ENCODE measurements at places on chromosomes 7 and 10. TPM values are rescaled to one million over a fixed set of nuclear protein-coding genes. Genes with fewer than 3 reads are reported as not detected.

Gene CYCS
- 85.1 TPM for total RNA-seq

Gene ZNF239
- total RNA-seq: 4.2 TPM

Gene GPR15LG
- total RNA-seq: not detected

Gene CNTNAP2
- 0.43 TPM for total RNA-seq

Gene ACBD7
- 4.0 TPM for total RNA-seq

Gene PRSS37
- not detected for total RNA-seq

Gene CDNF
- 2.1 TPM for total RNA-seq

Gene SKIDA1
- total RNA-seq: 1.4 TPM

Gene CFAP69
- total RNA-seq: 13.0 TPM

Gene TMEM196
- not detected for total RNA-seq

Gene KCP
- 0.64 TPM for total RNA-seq

DNA sequence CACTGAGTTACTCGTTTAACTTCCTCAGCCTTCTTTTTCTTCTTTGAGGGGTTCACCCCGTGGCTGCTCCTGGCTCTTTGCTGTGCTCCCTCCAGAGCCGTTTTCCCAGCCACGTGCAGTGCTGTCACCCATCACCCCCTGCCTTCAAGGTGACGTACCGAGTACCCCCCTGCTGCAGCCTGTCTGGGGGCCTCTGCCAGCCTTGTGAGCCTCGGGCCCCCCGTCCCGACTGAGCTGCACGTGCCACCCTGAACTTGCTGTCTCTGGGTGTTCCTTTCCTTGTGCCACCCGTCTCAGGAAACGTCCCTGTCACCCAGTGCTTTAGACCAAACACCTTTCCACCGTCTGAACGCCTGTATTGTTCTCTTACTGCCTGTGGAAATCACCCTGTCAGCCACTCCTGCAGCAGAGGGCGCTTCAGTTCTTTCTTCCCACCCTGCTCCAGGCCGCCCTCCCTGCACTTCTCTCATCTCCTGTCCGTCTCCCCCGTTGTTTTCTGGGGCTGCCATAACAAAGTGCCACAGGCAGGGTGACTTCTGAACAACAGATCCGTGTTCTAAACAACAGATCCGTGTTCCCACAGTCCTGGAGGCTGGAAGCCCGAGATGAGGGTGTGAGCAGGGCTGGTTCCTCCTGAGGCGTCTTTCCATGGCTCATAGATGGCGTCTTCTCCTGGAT lies 44.6 kb downstream of the WDR37 start:
- H3K4me1 ChIP-seq: no peaks in the 10 kb centered on the region
- no peak overlapping the region for H3K27ac ChIP-seq

DNA sequence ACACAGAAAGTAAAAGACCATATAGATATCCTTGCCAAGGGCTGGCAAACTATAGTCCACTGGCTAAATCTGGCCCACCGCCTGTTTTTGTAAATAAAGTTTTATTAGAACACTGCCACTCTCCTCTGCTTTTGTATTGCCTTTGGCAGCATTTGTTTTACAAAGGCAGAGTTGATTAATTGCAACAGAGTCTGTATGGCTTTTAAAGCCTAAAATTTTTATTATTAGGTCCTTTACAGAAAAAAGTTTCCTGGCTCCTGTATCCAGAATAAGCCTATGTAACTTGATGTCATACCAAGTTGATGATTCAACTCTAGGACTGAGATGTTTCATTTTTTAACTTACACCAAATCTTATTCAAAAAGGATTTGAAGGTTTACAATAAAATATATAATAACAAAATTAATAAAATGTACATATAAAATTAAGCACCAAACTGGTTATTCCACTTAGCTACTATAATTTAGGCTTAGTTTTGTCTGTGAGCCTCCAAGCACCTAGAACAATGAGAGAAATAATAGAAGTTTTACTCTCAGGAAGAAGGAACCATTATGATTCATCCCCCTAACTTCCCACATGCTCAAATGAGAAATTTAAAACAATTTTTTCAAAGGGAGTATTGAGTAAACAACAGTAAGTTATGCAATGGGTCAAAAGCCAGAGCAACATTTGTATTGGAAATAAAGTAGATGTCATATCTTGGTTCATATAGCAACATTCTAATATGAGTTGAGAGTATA lies 31.9 kb downstream of the CPED1 start:
- no peaks in the 10 kb centered on the region for H3K36me3 ChIP-seq
- H3K4me1 ChIP-seq: peaks cover 56% of the 10 kb centered on the region
- no peaks in the 10 kb centered on the region for H3K27me3 ChIP-seq
- no peak for DNase-seq

DNA sequence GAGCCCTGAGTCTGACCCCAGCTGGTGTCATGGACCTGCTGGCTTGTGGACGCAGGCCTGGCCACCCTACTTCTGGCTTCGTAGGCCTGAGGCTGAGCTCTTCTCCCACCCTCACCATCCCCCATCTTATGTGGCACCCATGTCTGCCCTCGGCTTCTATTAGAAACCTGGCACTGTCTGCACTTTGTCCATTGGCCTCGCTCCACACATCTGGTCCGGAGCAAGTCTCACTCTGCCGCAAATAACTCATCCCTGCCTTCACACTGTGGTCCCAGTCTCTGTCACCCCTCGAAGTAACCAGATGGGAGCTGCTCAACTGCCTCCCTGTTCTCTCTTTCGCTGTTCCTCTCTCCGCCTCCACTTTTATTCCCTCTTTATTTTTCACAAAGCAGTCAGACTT lies 78.6 kb downstream of the TRRAP start:
- no peaks in the 10 kb centered on the region for H3K27me3 ChIP-seq
- no peaks in the 10 kb centered on the region for H3K4me1 ChIP-seq
- no peak for DNase-seq
- no peak overlapping the region for H3K4me3 ChIP-seq

- no peak for DNase-seq
- H3K4me1 ChIP-seq: no peaks in the 10 kb centered on the region
- no peak overlapping the region for H3K27ac ChIP-seq
- H3K36me3 ChIP-seq: no peaks in the 10 kb centered on the region
- H3K27me3 ChIP-seq: no peaks in the 10 kb centered on the region
- H3K4me3 ChIP-seq: no peak overlapping the region
Observed at GRCh38 chr7:50164559-50165170, 71.6 kb upstream of the ZPBP start.

DNA sequence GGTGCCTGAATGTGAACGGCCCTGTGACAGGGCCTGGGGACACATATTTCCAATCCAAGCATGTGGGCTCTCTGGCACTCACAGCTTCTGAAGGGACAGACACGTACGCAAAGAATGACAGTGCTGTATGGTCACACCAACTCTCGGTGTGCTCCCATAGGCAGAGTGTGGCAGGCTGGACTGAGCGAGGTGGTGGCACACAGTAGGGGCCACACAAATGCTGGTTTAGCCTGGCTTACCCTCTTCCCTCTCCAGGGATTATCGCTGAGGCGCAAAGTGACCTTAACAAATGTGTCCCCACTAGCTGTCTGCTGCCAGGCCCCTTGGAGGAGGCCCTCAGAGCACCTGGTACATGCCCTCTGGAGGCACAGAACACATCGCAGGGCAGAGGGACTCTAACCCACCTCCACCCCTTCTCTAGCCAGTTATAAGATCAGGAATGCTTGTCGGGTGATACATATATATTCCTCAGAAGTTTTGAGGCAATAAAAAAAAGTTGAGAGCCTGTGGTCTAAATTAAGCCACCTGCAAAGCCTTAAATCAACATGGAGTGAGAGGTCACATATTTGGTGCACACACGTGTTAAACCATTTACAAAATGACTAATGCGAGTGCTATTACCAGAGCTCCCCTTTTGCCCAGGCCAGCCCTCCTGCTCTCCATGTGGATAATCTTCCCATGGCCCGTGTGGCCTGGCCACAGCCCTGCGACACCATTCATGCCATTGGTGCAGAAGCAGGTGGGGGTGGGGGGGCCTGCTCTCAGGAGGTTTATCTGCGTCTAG lies 262.8 kb upstream of the GRB10 start:
- H3K27me3 ChIP-seq: no peaks in the 10 kb centered on the region
- H3K4me3 ChIP-seq: no peak overlapping the region
- no peak for DNase-seq
- H3K27ac ChIP-seq: no peak overlapping the region
- H3K4me1 ChIP-seq: peaks cover 2% of the 10 kb centered on the region

DNA sequence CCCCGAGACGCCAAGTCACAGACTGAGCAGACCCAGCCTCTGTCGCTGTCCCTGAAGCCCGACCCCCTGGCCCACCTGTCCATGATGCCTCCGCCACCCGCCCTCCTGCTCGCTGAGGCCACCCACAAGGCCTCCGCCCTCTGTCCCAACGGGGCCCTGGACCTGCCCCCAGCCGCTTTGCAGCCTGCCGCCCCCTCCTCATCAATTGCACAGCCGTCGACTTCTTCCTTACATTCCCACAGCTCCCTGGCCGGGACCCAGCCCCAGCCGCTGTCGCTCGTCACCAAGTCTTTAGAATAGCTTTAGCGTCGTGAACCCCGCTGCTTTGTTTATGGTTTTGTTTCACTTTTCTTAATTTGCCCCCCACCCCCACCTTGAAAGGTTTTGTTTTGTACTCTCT lies 215.6 kb downstream of the TCF7L2 start:
- peak; percentile 54 for DNase-seq
- H3K27me3 ChIP-seq: no peaks in the 10 kb centered on the region
- no peak overlapping the region for H3K27ac ChIP-seq
- H3K36me3 ChIP-seq: peaks cover 5% of the 10 kb centered on the region
- no peak overlapping the region for H3K4me3 ChIP-seq

DNA sequence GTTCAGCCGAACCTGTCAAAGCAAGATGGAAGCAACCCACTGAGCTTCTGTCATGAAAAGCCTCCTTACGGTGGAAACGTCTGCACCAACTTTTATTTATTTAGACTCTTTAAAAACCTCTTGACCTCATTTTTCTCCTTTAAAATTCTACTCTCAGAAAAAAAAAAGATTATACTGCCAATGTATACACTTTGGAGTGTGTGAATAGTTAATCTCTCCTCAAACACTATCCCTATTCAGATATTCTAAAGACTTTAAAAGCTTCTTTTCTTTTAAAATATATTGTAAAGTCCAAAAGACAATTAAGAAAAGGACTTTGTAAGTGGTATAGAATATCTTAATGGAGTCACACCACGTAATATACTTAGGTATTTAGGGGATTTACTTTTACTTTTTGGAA lies 335.2 kb upstream of the SEMA3D start:
- peak; percentile 37 for DNase-seq
- no peak overlapping the region for H3K27ac ChIP-seq
- no peak overlapping the region for H3K4me3 ChIP-seq
- no peaks in the 10 kb centered on the region for H3K36me3 ChIP-seq
- H3K27me3 ChIP-seq: no peaks in the 10 kb centered on the region

DNA sequence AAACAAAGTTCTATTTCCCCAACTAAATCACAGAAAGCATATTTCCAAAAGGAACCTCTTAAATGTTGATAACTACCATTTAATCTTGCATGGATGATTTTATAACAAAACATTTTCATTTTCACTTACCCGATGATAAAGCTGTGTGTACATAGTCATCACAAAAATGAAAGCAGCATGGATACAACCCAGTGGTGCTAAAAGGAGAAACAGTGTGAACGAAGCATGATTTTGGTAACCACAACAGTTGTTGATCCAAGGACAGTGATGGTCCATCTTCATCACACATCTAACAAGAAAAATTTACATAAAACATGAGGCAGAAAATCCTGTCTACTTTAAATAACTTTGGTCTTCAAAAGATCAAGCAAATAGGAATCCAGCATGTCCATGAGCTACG lies 4.7 kb downstream of the ZDHHC6 start:
- no peak overlapping the region for H3K27ac ChIP-seq
- H3K36me3 ChIP-seq: peaks cover 9% of the 10 kb centered on the region
- peaks cover 4% of the 10 kb centered on the region for H3K4me1 ChIP-seq

DNA sequence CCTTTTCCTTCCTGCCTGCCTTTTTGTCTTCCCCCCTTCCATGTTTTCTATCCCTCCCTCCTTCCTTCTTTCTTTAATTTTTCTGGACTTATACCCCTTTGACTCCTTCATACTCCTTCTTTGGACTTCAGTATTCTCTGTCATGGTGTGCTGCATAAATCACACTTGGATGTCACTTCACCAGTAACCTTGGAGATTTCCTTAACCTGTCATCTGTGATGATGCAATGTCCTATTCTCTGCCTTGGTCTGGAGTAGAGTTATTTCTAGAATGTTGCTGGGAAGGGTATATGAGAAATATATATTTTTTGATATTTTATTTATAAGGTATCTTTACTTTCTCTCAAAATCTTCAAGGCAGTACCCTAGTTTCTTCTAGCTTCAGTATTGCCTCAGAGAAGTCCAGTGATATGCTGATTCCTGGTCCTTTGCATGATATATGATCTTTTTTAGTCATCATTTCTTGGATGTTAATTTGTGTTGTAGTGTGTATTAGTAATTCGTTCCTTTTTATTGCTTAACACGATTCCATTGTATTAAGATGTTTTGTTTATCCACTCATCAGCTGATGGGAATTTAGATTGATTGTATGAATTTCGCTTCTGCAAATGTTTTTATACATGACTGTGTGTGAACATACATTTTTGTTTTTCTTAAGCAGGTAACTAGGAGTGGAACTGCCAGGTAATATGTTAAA lies 206.9 kb upstream of the MBL2 start:
- H3K4me3 ChIP-seq: no peak overlapping the region
- DNase-seq: no peak
- no peaks in the 10 kb centered on the region for H3K27me3 ChIP-seq
- no peak overlapping the region for H3K27ac ChIP-seq
- H3K36me3 ChIP-seq: no peaks in the 10 kb centered on the region

GRCh38 chr10:6050801-6051445 lies 11.2 kb downstream of the IL2RA start:
- peaks cover 6% of the 10 kb centered on the region for H3K4me1 ChIP-seq
- H3K27ac ChIP-seq: peak overlapping the region; percentile 84
- no peaks in the 10 kb centered on the region for H3K27me3 ChIP-seq

DNA sequence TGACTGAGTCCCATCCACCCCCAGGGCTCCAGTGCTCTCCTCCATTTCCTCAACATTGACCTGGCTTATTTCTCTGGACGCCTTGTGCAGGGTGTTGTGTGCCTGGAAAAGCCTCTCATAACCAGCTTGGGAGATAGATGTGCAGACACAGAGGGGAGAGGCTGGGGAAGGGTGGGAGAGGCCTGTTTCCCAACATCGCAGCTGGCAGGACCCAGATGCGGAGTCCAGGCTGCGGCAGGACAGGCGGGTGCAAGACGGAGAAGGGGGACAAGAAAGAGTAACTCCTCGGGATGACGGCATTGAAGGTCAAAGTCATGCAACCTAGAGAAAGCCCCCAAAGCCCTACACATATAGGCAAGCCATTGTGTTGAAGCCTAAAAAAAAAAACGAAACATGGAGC lies 54.1 kb upstream of the ANTXRL start:
- no peaks in the 10 kb centered on the region for H3K36me3 ChIP-seq
- H3K4me1 ChIP-seq: no peaks in the 10 kb centered on the region
- H3K27me3 ChIP-seq: no peaks in the 10 kb centered on the region
- DNase-seq: no peak
- H3K27ac ChIP-seq: no peak overlapping the region

GRCh38 chr7:88546808-88547207 lies 212.7 kb upstream of the ZNF804B start:
- H3K4me3 ChIP-seq: no peak overlapping the region
- no peak overlapping the region for H3K27ac ChIP-seq
- no peaks in the 10 kb centered on the region for H3K36me3 ChIP-seq
- H3K27me3 ChIP-seq: no peaks in the 10 kb centered on the region
- peaks cover 4% of the 10 kb centered on the region for H3K4me1 ChIP-seq

Measured in lung (tissue), 17 donors.